ENCODE measurements at places on chromosomes 4 and X.

- DNase-seq: no peak
Measured at GRCh38 chr4:154414796-154415195, 76.8 kb downstream of the DCHS2 start.

DNA sequence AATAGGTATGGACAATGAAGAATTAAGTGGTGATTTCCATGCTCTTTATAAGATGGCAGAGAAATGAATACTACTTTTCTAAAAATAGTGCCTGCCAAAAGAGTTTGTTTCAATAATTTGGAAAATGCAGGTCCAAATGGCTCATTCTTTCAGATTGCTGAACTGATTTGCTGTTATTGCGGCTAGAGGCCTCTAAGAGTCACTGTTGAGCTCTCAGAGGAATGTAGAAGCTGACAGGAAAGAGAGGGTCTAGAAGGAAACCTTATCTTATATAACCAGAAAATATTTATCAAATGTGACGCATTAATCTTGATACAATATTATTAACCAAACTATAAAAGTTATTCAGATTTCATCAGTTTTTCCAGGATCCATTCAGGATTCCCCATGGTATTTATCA, 65.7 kb upstream of the PAGE1 start:
- no peak for DNase-seq

GRCh38 chr4:166318810-166319525, 445.9 kb downstream of the TLL1 start:
- no peak for DNase-seq

- no peak for DNase-seq
Measured at GRCh38 chr4:166277401-166277800, 404.4 kb downstream of the TLL1 start.

DNA sequence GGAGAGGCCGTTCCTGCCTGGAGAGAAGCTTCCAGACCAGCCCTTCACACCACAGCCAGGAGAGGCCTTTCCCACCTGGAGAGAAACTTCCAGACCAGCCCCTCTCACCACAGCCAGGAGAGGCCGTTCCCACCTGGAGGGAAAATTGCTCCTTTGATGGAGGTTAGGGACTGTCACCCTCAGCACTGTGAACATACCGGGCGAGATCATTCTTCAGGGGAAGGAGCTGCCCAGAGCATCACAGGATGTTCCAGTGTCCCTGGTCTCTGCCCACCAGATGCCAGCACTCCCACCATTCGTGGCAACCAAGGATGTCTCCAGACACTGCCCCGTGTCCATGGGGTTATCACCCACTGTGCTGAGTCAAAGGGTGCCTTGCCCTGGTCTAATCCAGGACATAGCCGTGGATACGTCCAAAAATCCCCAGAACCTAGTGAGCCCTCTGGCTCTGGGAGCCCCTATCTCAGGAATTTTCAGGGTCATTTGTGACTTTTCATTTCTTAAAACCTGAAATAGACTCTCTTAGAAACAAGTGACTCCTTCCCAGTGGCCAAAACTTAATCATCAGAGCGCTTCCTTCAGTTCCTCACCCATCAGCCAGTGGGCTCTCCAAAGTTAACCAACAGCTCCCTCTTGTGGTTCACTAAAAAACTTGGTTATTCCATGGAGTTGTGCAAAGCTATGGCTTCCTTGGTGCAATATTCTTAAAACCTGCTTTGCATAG, 80.2 kb downstream of the CRMP1 start:
- peak; percentile 69 for DNase-seq

DNA sequence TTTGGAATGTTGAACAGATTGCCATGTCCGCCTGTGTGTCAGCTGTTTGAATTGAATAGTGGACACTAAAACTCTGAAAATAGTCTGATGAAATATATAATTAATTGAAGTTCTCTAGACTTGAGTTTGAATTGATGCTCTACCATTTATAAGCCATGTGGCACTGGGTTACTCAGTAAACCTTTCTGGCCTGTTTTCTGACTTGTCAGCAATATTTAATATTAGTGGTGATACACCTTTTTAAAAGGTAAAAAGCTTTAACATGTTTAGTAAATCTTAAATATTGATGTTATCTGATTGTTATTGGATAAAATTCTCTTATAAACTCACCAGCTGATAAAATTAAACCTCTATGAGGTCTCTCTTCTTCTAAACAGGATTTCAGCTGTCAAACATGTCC, 695.4 kb upstream of the HS3ST1 start:
- DNase-seq: no peak

- no peak for DNase-seq
Measured at GRCh38 chr4:143247866-143248265, 63.1 kb downstream of the USP38 start.

All from frontal cortex (tissue), 4 donors.